ENCODE measurements at places on chromosomes 16 and 17.

DNA sequence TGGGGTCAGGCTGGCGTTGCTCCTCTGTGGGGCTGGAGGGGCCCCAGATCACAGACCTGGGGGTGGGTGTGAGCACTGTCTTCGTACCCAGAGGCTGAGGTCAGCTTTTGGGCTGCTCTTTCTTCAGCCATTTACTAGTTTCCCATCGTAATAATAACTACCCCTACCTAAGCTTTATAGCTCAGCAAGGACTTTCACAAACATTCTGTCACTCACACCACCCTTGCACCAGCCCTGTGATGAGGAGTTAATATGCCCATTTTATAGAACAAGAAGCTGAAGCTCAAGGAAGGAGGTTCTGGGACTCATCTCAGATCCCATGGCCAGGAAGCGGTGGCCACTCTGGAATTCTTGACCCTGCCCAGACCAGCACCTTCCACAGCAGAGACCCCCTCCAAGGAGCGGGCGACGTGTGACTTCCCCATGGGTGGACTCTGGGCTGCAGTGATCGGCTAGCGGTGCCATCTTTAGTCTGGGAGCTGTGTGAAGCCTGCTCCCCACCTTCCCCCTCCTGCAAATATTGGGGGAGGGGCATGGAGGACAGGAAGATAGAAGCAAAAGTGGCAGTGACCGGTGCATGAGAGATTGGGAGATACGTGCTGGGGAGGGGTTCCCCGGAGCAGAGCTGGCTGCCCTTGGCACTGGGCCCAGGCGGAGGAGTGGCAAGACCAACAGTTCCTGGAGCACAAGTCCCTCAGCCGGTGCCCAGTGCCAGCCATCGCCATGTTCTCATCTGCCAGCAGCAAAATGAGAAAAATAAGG is 81.8 kb upstream of the TOB1 start:
- no peak for DNase-seq

DNA sequence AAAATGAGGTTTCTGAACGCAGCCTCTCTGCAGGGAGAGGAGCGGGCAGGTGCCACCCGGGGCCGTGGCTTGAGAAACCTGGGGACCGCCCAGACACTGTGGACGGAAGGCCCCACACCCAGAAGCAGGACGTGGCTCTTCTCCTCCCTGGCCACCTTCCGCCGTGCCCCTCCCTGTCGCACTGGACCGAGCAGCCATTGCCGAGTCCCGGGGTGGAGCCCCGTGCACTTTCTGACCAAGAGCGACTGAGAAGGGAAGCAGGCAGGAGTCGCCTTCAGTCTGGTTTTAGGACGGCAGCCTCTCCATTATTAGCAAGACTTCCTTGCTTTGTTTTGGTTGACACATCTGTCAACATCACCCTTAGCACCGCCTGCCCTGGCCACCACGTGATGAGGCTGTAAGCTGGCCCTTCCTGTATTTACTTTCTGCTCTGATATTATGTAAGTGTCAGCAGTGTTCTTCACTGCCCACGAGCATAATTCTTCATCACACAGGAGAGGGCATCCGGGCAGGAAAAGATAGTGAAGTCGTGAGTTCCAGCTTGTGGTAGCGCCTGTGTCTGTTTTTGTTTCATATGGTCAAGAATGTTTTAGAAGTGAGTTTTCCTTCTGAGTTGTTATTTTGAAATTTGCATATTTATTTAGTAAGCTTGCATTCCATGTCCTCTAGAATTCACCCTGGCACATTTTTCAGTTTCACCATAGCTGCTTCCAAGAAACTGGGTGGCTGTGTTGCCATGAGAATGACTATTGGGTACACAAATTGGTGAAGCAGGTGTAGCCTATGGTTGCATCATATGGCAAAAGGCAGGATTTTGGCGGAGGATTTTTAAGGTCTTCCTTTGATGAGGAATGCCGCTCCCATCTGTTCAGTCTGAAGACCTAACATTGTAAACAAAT is 1.0 kb downstream of the HERPUD1 start:
- DNase-seq = no peak

DNA sequence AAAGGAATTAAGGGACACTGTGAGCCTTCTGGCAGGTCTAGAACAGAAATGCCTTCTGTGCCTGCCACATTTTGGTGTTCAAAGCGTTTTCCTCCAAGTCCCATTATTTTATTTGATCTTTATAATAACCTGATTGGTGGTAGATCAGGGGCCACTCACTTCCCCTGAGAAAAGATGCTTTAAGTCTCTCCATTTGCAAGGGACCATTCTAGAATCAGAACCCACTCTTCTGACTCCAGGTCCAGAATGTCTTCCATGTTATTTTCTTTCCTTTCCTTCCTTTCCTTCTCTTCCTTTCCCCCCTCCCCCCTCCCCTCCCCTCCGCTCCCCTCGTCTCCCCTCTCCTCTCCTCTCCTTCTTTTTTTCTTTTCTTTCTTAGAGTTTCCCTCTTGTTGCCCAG is 19.3 kb upstream of the CDC42EP4 start:
- no peak for DNase-seq

DNA sequence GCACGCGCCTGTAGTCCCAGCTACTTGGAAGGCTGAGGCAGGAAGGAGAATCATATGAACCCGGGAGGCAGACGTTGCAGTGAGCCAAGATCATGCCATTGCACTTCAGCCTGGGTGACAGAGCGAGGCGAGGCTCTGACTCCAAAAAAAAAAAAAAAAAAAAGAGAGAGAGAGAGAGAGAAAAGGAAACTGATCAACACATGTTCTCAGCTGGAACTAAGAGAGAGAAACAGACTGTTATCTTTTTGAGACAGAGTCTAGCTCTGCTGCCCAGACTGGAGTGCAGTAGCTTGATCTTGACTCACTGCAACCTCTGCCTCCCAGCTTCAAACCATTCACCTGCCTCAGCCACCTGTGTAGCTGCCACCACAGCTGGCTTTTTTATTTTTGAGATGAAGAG is 60.4 kb downstream of the STH start:
- no peak for DNase-seq

GRCh38 chr17:66953630-66954020 is 10.9 kb upstream of the CACNG4 start:
- no peak for DNase-seq

DNA sequence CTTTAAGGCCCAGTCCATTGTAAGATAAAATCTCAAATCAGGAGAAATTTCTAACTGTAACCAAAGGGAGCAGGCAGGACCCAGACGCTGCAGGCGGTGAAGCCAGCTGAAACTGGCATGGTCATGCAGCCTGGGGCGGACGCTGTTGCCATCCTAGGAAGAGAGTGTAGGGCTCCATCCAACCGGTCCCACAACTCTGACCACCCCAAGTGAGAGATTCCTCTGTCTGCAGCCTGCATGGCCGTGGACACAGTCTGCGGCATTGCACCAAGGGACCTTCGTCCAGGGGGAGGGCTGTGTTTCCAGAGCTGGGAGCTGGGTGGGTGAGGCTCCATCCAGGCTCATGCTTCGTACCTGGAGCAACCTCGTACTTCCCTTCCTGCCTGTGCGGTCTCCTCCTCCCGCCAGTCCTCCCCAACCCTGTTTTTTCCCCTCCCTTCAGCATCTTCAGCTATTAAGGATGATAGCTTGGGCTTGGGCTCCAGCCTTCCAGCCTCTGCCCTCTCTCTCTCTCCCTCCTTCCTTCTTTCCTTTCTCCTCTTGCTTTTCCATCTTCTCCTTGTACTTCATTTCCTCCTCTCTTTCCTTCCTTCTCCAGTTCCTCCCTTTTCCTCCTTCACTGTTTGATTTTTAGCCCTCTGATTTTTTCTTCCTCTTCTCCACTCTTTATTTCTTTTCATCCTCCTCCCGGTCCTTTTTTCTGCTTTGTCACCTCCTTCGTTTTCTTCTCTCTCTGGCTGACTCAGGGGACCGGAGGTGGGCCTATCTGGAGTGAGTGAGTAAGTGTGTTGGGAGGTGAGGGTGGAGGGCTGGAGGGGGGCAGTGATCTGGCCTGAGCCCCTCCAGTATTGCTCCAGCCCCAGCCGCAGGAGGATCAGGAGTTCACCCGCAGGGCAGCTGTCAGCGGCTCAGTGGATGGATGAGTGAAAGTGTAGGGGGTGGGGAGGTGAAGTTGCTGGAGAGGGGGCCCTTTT is 17.0 kb upstream of the LHX1 start:
- no peak for DNase-seq

GRCh38 chr16:7506363-7506762 is 173.7 kb downstream of the RBFOX1 start:
- DNase-seq = no peak

- DNase-seq = no peak
Observed at GRCh38 chr16:21950782-21951521, 2.2 kb upstream of the UQCRC2 start.

- DNase-seq = no peak
Observed at GRCh38 chr17:7992924-7993323, 9.5 kb upstream of the GUCY2D start.

Data from activated naive CD4-positive, alpha-beta T cell (primary cell).